Right atrium auricular region (tissue), 2 donors: ENCODE measurements at places on chromosomes 16 and 17. TPM values are rescaled to one million over a fixed set of nuclear protein-coding genes. Genes with fewer than 3 reads are reported as not detected.
A peak's percentile ranks its signal among the peaks of the same experiment; 100 is the strongest.

DNA sequence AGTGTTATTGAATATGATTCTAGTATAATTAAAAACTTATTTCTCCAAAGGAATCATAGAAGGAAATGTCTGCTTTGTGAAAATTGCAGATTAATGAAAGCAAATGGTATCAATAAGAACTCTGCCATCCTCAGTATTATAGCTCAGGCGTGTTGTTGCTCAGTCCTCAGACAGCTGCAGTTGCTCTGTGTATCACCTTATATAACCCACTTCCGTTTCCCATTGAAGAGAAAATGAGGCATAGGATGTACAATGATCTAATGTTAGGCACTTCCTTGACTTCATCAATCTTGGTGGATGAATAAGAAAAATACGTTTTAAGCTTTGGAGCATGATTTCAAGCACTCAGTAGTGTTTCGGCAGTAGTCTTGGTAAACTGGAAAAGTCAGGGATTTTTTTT, 14.1 kb downstream of the MFSD11 start:
- DNase-seq = no peak

DNA sequence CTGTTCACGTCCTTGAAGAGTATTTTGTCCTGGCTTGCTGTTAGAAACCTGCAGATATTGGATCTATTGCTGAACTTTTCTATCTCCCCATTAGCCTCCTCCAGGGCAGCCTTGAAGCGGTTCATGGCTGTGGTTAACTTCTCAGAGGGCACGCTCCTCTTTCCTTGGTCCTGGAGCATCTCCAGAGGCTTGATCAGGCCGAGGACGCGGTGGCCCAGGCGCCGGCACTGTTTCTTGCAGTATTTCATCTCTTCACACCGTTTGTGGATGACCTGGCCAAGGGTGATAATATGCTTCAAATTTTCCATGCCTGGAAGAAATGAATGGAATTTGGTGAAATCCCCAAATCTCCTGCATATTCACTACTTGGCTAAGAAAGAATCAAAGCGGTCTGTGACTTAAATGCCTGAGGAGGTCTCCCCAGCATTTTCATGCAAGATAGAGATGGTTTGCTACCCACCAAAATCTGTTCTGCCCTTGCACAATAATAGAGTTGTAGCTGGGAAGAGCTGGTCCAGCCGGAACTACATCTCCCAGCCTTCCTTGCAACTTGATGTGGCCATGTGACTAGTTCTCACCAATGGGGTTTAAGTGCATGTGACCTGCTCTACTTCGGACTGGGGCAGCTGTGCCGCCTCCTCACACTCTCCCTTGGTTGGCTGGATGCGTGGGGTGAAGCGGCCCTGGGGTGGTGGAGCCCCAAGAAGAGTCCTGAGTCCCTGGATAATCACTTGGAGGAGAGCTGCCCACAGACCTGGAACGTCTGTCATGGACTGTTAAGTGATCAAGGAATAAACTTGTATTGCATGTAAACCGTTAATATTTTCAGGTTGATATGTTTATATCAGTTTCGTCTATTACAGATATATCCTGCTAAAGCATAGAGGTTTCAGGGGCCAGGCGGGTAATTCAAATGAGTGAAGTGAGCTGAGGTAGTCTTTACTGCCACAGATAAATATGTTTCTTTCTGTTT, 4.9 kb downstream of the MLKL start:
- DNase-seq = peak; percentile 92

MMP2 gene
- total RNA-seq = 136 TPM

USB1 gene
- 32.2 TPM for total RNA-seq

GRCh38 chr16:89678258-89678657, 8.2 kb upstream of the CDK10 start:
- no peak for DNase-seq

DNA sequence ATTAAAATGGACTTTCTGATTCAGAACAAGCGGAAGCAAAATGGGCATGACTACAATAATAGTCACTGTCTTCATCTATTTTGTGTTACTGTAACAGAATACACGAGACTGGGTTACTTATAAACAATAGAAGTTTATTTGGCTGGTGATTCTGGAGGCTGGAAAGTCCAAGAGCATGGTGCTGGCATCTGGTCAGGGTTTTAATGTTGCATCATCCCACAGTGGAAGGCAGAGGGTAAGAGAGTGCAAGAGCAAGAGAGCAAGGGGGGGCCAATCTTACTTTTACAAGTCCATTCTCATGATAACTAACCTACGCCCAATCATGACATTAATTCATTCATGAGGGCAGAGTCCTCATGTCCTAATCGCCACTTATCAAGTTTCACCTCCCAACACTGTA, 189.2 kb downstream of the TOX3 start:
- DNase-seq = no peak

DHRS11 gene
- total RNA-seq = 10.5 TPM

DNA sequence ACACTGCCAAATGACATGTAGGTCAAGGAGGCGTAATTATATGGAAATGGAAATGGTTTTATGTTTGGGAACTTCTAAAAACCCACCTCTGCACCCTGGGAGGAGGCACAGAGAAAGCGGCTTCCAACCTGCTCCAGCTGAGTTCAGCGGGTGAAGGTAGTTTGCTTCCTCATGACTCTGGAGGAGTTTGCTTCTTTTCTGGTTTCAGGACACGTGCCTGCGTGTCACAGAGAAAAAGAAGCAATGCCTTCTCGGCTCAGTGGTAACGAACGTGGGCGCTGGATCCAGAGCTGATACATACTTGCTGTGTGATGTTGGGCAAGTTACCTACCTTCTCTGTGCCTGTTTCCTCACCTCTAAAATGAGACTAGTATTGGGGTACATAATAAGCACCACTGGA, 22.1 kb downstream of the GPR139 start:
- no peak for DNase-seq

DNA sequence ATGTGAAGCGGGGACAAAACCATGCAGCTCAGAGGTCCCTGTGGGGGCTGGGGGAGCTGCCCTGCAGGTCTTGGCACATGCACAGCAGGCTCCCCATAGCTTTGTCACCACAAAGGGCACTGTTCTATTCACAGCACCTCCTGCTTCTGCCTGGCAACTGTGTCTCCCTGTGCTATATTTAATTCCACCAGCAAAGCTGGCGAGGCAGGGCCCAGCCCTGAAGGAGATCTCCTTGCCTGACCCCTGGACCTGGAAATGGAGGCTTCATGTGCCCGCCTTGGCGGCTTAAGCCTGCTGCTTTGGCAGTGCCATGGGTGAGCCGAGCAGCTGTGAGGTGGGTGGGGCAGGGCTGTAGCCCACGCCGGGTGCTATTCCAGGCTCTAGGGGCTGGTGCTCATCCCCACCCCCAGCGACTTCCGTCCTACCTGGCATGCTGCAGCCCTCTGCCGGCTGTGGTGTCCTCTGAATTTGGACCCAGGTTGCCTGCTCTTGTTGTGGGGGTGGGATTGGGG, 6.8 kb downstream of the LDHD start:
- DNase-seq = no peak

CLDN7 gene
- total RNA-seq = 2.3 TPM

DNA sequence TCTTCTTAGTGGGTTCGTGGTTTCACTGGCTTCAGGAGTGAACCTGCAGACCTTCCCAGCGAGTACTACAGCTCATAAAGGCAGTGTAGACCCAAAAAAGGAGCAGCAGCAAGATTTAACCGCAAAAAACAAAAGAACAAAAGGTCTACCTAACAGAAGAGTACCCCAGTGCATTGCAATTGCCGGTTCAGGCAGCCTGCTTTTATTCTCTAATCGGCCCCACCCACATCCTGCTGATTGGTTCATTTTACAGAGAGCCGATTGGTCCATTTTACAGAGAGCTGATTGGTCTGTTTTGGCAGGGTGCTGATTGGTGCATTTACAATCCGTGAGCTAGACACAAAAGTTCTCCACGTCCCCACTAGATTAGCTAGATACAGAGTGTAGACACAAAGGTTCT, 2.0 kb upstream of the ARRB2 start:
- DNase-seq = no peak

DNA sequence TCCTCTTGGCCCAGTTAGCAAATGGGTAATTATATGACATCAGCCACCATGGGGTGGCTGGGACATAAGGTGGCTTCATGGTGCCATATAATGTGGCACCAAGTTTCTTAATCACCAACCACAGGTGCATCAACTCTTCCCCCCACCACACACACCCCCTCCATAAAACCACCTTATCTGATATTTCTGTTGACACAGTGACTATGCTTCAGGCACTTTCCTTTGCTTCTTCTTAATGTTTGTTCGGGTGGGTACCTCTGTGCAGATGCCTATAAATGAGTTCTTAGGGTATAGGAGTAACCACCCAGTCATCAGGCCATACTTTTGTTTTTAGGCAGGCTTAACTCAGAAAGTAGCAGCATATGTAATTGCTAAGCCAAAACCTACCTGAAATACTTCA, 29.5 kb downstream of the RNF43 start:
- DNase-seq = no peak

- no peak for DNase-seq
These were observed 844 bp downstream of the TAOK2 start for GRCh38 chr16:29974291-29975133.

GRCh38 chr17:67440277-67441051, 63.4 kb downstream of the PITPNC1 start:
- DNase-seq = no peak

DNA sequence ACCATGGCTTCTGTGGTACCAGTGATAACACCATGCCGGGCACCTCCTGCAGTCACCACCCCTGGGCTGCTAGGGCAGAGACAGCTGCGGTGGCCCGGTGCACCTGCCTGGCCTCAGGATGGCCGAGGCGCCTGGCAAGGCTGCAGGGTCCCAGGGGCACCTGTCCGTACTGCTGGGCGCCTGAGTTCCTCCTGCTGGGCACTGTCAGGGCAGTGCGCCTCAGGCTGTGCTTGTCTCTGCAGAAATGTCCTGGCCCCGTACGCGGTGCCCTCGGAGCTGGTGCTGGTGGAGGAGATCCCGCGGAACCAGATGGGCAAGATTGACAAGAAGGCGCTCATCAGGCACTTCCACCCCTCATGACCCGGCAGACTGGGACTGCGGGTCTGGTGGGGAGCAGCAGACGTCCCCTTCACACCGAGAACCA, 17.7 kb upstream of the CDH15 start:
- no peak for DNase-seq

GRCh38 chr17:69912805-69913204, 162.2 kb upstream of the KCNJ16 start:
- no peak for DNase-seq

GPR139 gene
- total RNA-seq = not detected

MOSMO gene
- total RNA-seq = 12.1 TPM

GRCh38 chr17:75267411-75268232, 3.4 kb downstream of the MIF4GD start:
- DNase-seq = no peak

ABI3 gene
- 8.2 TPM for total RNA-seq
